ENCODE measurements at places on chromosomes 6 and 20. TPM values are rescaled to one million over a fixed set of nuclear protein-coding genes. Genes with fewer than 3 reads are reported as not detected.

DNA sequence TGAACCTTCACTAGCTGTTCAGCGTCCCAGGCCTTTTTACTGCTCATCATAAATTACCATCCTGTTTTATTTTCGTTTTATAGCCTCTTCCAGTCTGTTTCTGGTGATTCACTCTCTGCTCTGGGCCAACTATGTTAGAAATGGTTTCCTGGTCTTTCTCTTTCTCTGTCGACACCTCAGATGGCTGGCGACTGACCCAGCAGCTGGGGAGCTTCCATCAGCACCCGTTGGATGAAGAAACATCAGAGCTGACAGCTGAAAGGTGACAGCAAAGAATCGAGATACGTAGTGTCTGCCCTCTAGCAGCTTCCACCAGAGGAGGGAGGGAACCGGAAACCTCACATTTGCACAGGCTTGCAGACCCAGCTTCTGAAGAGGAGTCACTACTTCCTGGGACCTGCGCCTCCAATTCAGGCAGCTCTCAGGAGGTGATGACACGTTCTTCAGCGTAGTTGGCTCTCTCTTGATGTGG is 82.9 kb upstream of the MLN start:
- H3K27ac ChIP-seq: no peak overlapping the region
- no peaks in the 10 kb centered on the region for H3K36me3 ChIP-seq
- H3K27me3 ChIP-seq: peaks cover 4% of the 10 kb centered on the region
- DNase-seq: peak; percentile 38
- no peak overlapping the region for H3K4me3 ChIP-seq

DNA sequence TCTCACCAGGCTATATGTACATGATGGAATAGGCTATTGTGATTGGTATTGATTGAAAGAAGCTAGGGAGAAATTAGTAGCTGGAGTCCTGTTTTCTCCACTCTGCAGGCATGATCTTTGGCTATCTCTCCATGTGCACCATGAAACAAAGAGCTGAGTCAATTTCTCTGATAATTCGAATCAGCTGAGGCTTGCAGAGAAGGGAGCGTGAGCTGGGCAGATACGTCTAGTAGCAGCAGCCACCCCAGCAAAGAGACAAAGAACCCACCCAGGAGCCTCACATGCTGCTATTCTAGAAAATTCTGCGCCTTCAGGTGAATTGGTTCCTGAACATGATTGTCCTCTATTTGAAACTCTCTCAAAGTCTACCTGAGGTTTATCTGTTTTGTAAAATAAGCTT is 6.9 kb upstream of the SGK1 start:
- H3K4me3 ChIP-seq: no peak overlapping the region
- no peak overlapping the region for H3K27ac ChIP-seq
- H3K27me3 ChIP-seq: no peaks in the 10 kb centered on the region

- no peaks in the 10 kb centered on the region for H3K4me1 ChIP-seq
- no peaks in the 10 kb centered on the region for H3K36me3 ChIP-seq
- DNase-seq: no peak
- no peak overlapping the region for H3K27ac ChIP-seq
- H3K27me3 ChIP-seq: no peaks in the 10 kb centered on the region
These were observed 117.1 kb downstream of the ISM1 start for GRCh38 chr20:13338097-13338661.

DNA sequence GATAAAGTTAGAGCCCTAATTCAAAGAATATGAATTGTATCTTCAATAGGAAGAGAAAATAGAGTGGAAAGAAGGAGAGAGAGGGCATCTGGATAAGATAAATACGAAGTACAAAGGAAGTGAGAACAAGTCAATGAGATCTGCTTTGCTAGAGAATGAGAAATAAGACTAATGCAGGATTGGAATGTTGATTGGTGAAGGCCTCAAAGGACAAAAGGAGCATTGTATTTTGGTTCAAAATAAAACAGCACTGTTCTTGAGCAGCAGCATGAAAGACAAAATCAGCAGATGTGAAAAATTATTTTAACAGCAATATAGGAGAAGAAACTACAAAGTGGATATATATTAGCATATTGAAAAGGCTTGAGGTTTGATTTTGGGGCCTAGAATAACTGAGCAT is 5.1 kb upstream of the TMEM244 start:
- DNase-seq: no peak
- no peaks in the 10 kb centered on the region for H3K27me3 ChIP-seq
- H3K4me3 ChIP-seq: no peak overlapping the region
- H3K4me1 ChIP-seq: no peaks in the 10 kb centered on the region
- no peaks in the 10 kb centered on the region for H3K36me3 ChIP-seq

GRCh38 chr6:33967966-33968724 is 164.3 kb upstream of the MLN start:
- peaks cover 7% of the 10 kb centered on the region for H3K27me3 ChIP-seq
- H3K36me3 ChIP-seq: no peaks in the 10 kb centered on the region
- DNase-seq: no peak
- no peak overlapping the region for H3K4me3 ChIP-seq
- H3K27ac ChIP-seq: no peak overlapping the region

DNA sequence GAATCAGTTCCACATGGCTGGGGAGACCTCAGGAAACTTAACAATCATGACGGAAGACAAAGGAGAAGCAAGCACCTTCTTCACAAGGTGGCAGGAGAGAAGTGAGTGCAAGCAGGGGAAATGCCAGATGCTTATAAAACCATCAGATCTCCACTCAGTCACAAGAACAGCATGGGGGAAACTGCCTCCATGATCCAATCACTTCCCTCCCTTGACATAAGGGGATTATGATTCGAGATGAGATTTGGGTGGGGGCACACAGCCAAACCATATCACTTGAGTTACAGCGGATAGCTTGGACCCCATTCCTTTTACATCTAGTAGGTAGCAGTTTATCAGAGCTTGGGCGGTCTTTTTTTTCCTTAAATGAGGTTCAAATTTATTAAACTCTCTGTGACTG is 19.1 kb downstream of the AFDN start:
- H3K27ac ChIP-seq: no peak overlapping the region
- no peaks in the 10 kb centered on the region for H3K27me3 ChIP-seq
- no peaks in the 10 kb centered on the region for H3K36me3 ChIP-seq
- peaks cover 3% of the 10 kb centered on the region for H3K4me1 ChIP-seq

Gene DUSP15
- total RNA-seq: not detected

DNA sequence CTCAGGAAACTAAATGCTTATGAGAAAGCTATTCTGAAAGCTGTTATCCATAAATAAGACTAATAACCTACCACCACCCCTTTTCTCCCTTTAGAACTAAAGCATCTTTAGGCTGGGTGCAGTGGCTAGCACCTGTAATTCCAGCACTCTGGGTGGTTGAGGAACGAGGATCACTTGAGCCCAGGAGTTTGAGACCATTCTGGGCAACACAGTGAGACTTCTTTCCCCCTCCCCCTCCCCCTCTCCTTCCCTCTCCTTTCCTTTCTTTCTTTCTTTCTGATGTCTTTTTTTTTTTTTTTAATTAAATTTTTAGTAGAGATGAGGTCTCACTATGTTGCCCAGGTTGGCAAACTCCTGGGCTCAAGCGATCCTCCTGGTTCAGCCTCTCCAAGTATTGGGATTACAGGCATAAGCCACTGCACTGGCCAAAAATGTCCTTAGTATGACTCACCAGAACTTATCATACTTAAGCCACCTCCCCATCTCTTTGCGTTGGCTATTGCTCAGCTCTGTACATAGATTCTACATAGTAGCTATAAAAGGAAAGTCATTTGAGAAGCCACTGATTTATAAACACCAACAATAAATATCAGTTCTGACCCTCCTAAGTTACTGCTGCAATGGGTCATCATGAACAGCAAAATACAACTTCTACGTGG is 54.8 kb upstream of the SPDEF start:
- peak; percentile 91 for DNase-seq
- H3K36me3 ChIP-seq: no peaks in the 10 kb centered on the region
- peak overlapping the region; percentile 13 for H3K27ac ChIP-seq
- no peak overlapping the region for H3K4me3 ChIP-seq
- H3K4me1 ChIP-seq: peaks cover 6% of the 10 kb centered on the region

- no peak overlapping the region for H3K27ac ChIP-seq
- no peaks in the 10 kb centered on the region for H3K36me3 ChIP-seq
- DNase-seq: no peak
- H3K4me1 ChIP-seq: no peaks in the 10 kb centered on the region
- no peak overlapping the region for H3K4me3 ChIP-seq
These were observed 56.5 kb upstream of the FUT9 start for GRCh38 chr6:95959261-95959660.

Gene LY6G6D
- total RNA-seq: not detected

DNA sequence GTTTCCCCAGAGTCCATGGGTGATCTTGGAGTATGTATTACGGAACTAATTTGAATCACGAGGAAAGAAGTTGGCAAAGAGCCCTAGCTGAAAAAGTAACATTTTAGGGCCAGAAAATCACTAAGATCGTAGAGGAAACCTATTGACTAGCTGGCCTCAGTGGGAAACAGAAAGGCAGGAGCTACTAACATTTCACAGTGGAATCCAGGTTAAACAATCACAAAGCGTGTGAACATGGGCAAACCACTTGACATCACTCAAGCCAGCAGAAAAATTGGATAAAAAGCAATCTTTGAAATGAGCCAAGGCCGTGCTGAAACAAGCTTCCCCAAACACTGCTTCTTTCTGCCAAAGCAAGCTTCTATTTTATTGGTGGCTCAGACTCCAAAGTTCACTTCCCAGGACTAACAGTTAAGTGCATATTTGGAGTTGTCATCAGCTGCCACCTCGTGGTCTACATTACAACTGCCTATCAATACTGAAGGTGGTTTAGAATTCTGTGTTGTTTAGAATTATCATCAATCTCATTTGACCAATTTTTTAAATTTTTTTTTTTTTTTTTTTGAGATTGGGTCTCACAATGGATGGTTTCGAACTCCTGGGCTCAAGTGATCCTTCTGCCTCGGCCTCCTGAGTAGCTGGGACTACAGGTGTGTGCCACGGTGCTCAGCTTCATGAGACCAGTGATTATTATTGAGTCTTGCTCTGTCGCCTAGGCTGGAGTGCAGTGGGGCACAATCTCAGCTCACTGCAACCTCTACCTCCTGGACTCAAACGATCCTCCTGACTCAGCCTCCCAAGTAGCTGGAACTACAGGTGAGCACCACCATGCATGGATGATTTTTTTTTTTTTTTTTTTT is 10.6 kb downstream of the RPS10 start:
- peaks cover 13% of the 10 kb centered on the region for H3K36me3 ChIP-seq
- H3K4me3 ChIP-seq: no peak overlapping the region
- peak overlapping the region; percentile 4 for H3K27ac ChIP-seq
- peaks cover 2% of the 10 kb centered on the region for H3K4me1 ChIP-seq
- peak; percentile 71 for DNase-seq

- no peaks in the 10 kb centered on the region for H3K36me3 ChIP-seq
- H3K4me3 ChIP-seq: no peak overlapping the region
- H3K4me1 ChIP-seq: no peaks in the 10 kb centered on the region
- DNase-seq: peak; percentile 77
These were observed 380.0 kb downstream of the LMBRD1 start for GRCh38 chr6:69416776-69417175.

GRCh38 chr20:25188218-25188617 is 7.3 kb upstream of the ENTPD6 start:
- H3K4me1 ChIP-seq: no peaks in the 10 kb centered on the region
- no peak overlapping the region for H3K27ac ChIP-seq
- no peak for DNase-seq
- H3K36me3 ChIP-seq: no peaks in the 10 kb centered on the region
- no peak overlapping the region for H3K4me3 ChIP-seq

Gene IP6K3
- 1.8 TPM for total RNA-seq

DNA sequence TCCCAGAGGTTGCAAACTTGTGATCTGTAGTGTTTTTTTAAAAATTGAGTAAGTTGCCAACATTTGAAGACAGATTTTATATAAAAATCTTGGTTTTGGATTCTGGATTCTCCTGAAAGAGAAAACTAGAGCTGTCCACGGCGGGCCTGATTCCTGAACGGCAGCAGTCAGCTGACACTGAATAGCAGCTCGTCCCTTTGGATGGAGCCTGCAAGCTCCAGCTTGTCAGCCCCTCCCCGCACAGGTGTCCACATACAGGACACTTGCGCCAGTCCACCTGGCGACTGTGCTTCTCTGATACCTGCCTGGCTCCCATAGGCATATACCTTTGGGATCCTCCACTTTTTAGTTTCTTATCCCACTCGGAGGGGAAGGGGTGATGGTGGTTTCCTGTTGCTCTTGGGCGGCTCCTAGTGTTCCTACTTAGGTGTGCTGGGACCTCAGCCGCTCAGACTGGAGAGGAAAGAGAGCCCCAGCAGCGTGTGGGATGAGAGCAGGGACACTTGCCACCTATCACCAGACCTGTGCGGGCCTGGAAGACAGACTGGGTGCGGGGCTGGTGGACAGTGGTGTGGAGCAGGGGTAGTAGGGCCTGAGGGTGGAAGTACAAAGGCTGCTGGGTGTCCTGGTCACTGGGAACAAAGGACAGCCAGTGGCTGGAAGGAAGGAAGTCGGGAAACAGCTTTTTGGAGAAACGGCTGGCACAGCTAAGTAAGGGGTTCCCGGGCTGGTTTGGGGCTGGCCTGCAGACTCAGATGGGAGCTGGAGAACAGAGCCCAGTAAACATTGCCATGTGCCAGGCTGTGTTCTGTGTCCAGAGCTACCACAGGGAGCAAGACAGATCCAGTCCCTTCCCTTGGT is 18.3 kb downstream of the GHRH start:
- H3K4me3 ChIP-seq: no peak overlapping the region
- H3K36me3 ChIP-seq: peaks cover 11% of the 10 kb centered on the region
- peaks cover 7% of the 10 kb centered on the region for H3K4me1 ChIP-seq
- no peak overlapping the region for H3K27ac ChIP-seq

DNA sequence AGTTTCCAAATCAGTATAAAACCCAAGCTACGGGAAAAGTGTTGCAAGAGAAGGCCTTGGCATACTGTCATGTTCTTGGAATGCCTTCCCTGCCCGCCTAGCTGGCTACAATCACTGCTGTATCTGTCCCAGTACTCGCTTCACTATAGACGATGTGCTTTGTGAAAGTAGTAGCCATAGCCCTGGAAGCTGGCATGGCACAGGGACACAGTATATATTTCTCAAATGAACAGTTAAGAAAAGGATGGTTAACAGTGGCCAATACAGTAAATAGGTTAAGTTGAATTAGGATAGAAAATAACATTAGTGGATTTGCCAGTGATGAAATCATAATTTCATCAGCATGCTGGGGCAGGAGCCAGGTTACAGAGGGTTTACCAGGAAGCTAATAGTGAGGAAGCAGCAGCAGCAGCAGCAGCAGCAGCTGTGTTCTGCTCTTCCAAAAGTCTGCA is 499.3 kb downstream of the CDKAL1 start:
- peaks cover 2% of the 10 kb centered on the region for H3K4me1 ChIP-seq
- H3K4me3 ChIP-seq: no peak overlapping the region
- no peaks in the 10 kb centered on the region for H3K36me3 ChIP-seq
- H3K27ac ChIP-seq: peak overlapping the region; percentile 40

- H3K27ac ChIP-seq: no peak overlapping the region
- H3K27me3 ChIP-seq: no peaks in the 10 kb centered on the region
- no peak for DNase-seq
These were observed 481.9 kb downstream of the C6orf118 start for GRCh38 chr6:164827537-164827936.

GRCh38 chr20:37690626-37691369 is 3.0 kb upstream of the CTNNBL1 start:
- no peak overlapping the region for H3K4me3 ChIP-seq
- H3K27ac ChIP-seq: no peak overlapping the region
- H3K36me3 ChIP-seq: no peaks in the 10 kb centered on the region
- H3K4me1 ChIP-seq: no peaks in the 10 kb centered on the region
- DNase-seq: no peak

Gene SLC18B1
- 7.2 TPM for total RNA-seq

GRCh38 chr20:43255877-43256276 is 66.2 kb upstream of the PTPRT start:
- no peak overlapping the region for H3K27ac ChIP-seq
- DNase-seq: no peak
- H3K4me1 ChIP-seq: no peaks in the 10 kb centered on the region
- H3K4me3 ChIP-seq: no peak overlapping the region

Gene CFAP61
- total RNA-seq: 0.26 TPM

Gene TCF19
- total RNA-seq: 8.4 TPM

- no peaks in the 10 kb centered on the region for H3K4me1 ChIP-seq
- no peak overlapping the region for H3K27ac ChIP-seq
- no peaks in the 10 kb centered on the region for H3K27me3 ChIP-seq
- no peak for DNase-seq
These were observed 21.6 kb upstream of the PCSK2 start for GRCh38 chr20:17205084-17205813.

Data from fibroblast of lung (primary cell).